ENCODE measurements at places on chromosomes 7 and 10.

- DNase-seq = no peak
These were observed 2.3 kb downstream of the TMEM184A start for GRCh38 chr7:1553512-1554210.

DNA sequence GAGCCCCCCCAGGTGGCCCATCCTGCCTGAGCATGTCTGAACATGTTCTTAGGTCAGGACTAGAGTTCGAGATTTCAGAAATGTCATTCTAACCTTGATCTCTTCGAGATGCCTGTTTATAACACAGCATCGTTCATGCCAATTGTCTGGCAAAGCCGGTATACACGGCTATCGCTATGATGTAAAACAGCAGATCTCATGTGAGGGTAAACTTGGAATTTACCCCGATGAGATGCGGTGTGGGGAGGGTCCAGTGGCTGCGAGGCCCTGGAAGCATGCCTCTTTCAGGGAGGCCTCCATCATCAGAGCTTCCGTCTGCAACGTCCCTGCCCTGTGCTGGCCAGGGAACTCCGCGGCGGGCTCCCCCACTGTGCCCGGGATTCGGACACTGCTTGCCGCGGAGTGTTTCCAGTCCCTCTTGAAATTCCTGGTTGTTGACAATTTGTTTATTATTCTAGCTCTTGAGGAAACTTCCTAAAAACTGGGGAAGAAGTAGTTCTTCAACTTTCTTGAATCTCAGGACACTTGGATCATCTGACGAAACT lies 168.6 kb upstream of the RHEB start:
- DNase-seq = no peak

GRCh38 chr10:31612082-31612481 lies 293.1 kb downstream of the ZEB1 start:
- no peak for DNase-seq

GRCh38 chr7:112112822-112113255 lies 93.4 kb downstream of the DOCK4 start:
- no peak for DNase-seq

DNA sequence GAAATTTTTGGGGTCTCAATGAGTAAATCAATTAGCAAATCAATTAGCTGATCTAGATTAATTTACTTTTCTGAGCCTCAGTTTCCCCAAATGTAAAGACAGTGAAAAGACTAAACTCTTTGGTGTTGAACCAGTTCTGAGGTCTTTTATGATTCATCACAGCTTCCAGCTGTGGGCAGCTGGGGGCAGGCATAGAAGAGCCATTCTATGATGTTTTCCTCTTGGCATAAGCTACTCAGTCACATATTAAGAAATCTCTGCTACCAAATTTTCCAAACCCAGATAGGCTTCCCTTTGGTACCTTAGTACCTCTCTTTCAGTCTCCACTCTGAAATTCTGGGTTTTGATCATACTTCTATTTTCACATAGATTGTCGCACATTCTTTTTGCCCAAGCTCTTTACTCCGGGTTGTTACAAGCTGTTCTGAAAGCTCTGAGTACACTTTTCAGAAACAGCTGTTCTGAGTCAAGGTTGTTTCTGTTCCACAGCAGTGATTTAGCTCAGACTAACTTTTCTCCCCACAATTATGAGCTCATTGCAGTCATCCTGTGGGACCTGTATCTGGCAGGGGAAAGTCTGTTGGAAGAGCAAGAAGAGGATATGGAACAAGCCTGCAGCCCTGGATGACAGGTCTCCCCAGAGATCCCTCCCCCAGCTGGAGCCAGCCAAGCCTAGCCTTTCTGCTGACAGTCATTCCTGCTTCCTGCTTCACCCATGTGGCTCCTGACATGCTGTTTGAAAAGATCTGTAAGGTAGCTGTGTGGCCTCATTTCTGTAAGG lies 599.6 kb upstream of the GHITM start:
- DNase-seq = peak; percentile 77

GRCh38 chr10:3067859-3068179 lies 471 bp downstream of the PFKP start:
- no peak for DNase-seq

GRCh38 chr7:44447874-44448425 lies 42.5 kb downstream of the NUDCD3 start:
- no peak for DNase-seq

DNA sequence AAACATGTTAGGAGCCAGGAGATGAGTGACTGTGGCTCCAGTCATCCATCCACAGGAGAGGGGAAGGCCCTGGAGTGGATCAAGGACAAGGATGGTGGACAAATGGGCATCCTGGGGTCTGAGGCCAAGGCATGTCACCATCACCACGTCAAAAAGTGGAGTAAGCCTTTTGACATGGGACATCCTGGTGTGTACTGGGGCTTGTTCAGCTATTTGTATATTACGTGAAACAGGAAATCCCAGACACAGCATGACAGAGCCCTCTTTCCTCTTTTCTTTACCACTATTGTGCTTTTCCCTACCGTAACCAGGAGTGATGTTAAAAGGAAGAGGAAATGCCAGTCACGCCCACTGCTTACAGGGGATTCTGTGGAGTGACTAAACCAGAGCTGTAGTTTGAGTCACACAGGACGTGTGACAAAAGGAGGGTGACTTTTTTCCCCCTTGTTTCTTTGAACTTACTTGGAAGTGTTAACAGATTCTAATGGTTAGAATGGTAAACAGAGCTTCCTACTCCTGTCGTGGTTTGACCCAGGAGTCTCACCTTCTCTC lies 15.4 kb downstream of the ACSL5 start:
- DNase-seq = peak; percentile 50

DNA sequence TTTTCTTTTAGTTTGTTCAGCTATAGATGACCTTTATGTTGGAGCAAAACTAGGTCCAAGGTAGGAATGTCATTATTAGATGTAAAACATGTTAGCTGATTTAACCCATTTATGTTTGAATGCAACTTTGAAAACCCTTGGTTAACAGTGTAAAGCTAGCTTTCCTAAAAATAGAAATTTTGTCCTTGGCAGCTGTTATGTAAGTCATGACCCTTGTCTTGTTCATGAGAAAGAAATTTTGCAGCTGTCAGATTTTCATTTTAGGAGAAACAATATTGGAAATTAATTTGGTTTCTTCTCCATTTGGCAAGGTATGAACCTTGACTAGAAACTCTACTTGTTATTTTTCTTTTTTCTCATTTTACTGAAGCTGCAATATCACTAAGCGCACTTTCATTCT lies 23.9 kb upstream of the CCAR1 start:
- DNase-seq = no peak

DNA sequence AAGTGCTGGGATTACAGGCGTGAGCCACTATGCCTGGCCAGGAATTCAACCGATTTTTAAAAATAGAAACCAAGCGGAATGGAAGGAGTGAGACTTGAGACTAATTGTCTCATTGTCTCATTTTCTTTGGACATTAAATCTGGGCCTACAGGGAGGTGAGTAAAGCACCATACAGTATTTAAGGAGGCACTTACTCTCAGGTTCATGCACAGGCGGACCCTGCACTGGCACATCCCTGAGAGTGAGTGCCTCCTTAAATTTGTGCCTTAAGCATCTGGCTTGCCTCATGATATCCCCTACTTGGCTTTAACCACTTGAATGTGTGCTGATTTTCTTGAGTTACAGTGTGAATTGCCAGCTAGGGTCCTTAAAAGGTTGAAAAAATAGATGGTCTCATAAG lies 10.6 kb downstream of the UBE3C start:
- DNase-seq = no peak

DNA sequence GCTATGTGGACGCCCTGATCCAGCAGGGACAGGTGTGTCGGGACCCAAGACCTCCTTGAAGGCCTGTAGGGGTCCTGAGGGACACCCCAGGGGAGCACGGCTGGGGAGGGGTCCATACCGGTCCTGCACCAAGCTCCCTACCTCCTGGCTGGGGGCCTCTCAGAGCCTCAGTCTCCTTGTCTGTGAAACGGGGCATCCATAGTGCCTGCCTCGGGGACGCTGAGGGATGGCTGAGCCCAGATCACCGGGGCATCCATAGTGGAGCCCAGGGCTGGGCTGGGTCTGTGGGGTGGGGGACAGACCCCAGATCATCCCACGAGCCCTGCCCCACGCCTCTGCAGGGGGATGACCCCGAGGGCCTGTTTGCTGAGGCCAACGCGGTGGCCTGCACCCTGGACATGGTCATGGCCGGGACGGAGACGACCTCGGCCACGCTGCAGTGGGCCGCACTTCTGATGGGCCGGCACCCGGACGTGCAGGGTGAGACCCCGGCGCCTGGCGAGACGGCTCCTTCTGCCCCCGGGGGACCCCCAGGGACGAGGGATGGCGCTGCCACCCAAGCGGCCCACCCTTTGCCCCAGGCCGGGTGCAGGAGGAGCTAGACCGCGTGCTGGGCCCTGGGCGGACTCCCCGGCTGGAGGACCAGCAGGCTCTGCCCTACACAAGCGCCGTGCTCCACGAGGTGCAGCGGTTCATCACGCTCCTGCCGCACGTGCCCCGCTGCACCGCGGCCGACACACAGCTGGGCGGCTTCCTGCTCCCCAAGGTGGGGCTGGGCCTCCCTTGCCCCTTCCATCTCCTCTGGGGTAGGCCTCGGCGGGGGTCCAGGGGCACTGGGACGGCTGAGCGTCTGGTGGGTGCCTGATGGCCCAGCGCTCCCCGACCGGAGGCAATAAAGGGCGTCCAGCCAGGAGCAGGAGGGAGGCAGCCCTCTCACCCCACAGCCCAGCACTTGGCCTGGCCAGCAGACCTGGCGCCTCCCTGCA lies 4.1 kb downstream of the CYP2W1 start:
- DNase-seq = no peak

DNA sequence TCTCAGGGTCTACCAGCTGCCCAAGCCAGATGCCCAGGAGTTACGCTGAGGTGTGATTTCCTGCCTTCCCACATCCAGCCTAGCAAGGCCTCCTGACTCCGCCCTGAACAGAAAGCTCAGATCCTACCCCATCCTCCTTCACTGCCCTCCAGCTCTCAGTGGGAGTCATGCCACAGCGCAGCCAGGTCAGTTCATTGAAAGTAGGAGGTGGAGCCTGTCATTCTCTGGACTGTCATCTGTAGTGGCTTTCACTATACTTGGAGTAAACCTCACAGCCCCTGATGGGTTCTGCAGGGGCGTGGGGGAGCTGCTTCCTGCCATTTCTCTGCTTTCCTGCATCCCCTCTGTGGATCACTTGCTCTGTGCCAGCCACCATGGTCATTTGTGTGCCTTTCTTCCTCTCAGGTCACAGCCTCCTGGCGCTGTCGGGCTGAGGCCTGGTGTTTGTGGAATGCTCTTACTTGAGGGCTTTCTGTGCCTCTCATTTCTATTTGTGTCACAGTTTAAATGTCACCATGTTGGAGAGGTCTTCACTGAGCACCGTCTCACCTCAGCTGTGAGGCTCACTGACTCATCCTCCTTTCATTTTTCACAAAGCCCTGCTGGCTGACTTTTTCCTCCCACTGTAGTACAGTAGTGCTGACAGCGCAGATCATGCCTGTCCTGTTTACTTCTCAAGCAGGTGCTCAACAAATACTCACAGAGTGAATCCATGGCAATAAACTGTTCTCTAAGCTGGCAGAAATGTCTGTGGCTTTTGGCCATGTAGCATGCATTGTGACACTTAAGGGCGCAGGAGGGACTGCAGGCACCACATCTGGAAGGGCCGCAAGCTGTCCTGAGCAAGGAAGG lies 61.0 kb upstream of the TMEM248 start:
- DNase-seq = no peak

GRCh38 chr10:89588671-89589070 lies 53.3 kb upstream of the SLC16A12 start:
- no peak for DNase-seq
